ENCODE measurements at places on chromosomes 2 and 18.

DNA sequence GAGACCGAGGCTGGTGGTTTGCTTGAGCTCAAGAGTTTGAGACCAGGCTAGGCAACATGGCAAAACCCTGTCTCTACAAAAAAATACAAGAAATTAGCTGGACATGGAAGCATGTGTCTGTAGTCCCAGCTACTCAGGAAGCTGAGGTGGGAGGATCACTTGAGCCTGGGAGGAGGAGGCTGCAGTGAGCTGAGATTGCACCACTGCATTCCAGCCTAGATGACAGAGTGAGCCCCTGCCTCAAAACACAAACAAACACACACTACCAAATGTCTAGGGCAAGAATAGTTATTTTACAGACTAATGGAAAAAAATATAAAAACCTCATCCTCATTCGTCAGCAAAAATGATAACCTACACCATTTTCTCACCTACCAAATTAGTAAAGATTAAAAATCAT lies 15.3 kb downstream of the BUB1 start:
- no peak for DNase-seq

GRCh38 chr18:12531749-12532148 lies 124.0 kb downstream of the PRELID3A start:
- no peak for DNase-seq

GRCh38 chr2:3539836-3540235 lies 18.3 kb downstream of the RNASEH1 start:
- no peak for DNase-seq

DNA sequence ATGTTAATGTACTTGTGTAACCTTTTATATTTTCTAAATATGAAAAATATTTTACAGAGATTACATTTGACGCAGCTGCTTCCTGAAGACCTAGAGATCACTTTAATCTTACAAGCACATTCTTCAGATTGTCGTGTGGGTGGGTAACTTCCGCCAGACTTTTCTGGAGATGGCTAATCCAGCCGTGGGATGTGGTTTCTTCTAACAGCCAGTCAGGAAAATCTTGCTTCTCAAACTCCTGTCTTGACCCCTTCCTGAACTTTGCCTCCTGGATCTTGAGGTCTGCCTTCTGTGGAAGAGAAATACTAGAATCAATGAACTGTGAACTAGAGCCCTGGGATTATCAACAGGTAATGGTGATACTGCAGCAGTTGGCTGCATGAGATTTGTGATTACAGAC lies 401.6 kb upstream of the TNP1 start:
- DNase-seq = no peak

GRCh38 chr2:111708476-111709180 lies 175.4 kb downstream of the ANAPC1 start:
- DNase-seq = no peak

GRCh38 chr2:18976168-18976961 lies 382.1 kb downstream of the OSR1 start:
- no peak for DNase-seq

DNA sequence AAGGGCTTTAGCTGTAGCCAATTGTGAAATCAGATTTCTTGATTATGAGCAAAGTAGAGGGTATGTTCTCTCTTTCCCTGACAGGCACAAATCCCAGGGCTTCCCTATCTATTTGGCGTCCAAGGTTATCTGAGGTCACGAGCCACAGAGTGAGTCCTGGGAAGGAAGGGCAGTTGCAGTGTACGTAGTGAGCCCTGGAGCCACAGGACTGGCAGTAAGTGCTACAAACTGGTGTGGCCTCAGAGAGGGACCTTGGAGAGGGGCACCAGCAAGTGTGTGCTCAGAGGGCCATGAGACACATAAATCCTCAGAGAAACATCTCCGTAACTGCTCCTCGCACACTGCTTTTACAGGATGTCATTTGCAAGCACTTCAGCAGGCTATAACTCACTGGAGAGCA lies 115.5 kb upstream of the SH3BP4 start:
- DNase-seq = no peak

- DNase-seq = no peak
These were observed 295.2 kb downstream of the NDUFA10 start for GRCh38 chr2:239729681-239730566.

- no peak for DNase-seq
These were observed 797 bp downstream of the TTC32 start for GRCh38 chr2:19900931-19901441.

DNA sequence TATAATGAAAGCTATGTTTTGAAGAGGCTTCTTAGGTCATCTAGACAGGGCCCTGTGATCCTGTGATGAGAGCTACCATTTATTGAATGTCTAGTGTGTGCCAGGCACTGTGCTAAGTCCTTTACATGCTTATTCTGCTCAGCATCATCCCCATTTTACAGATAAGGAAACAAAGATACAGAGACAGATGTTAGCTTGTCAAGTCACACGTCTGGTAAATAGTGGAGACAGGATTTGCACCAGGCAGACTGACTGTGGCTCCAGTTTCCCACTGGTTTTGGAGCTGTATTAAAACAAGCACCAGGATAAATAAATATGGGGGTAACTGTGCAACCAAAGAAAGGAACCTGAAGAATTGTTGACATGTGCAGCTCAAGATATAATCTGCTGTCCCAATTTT lies 19.2 kb upstream of the EML6 start:
- no peak for DNase-seq

DNA sequence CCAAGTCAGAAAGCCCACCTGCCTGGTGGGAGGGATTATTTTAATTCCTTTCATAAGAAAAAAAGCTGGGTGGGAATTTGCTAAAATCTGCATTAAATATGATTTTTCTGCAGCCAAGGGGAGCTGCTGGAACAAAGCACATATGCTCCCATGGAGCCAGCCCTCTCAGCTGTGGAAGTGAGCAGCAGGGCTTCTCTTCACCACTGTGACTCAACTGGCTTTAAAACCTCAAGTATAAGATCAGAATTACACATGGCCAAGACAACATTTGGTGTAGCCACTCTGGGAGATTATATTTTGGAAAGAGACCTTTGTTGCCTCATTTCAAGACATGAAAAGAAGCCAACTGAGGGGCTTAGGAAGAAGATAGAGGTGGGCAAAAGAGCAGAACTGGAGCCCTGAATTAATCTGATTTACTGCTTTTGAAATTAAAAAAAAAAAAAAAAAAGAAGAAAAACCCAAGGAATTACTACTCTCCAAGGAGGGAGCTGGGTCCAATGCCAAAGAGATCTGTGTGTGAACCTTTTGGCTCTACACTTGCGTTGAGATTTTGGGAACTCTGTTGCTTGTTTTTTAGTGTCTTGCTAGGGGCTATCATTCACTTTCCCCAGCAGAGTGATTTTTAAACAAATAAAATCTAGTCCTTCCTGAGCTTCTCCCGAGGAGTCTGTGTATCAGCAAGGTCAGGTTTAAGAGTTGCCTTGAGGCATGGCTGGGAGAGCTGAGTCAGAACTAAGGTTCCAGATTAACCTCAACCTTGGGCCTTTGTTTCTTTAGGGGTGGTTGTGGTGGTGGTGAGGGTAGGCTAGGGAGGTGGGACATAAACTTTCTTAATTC lies 6.0 kb downstream of the LHCGR start:
- DNase-seq = no peak

- DNase-seq = no peak
These were observed 165.8 kb upstream of the TCF4 start for GRCh38 chr18:55753643-55754263.

DNA sequence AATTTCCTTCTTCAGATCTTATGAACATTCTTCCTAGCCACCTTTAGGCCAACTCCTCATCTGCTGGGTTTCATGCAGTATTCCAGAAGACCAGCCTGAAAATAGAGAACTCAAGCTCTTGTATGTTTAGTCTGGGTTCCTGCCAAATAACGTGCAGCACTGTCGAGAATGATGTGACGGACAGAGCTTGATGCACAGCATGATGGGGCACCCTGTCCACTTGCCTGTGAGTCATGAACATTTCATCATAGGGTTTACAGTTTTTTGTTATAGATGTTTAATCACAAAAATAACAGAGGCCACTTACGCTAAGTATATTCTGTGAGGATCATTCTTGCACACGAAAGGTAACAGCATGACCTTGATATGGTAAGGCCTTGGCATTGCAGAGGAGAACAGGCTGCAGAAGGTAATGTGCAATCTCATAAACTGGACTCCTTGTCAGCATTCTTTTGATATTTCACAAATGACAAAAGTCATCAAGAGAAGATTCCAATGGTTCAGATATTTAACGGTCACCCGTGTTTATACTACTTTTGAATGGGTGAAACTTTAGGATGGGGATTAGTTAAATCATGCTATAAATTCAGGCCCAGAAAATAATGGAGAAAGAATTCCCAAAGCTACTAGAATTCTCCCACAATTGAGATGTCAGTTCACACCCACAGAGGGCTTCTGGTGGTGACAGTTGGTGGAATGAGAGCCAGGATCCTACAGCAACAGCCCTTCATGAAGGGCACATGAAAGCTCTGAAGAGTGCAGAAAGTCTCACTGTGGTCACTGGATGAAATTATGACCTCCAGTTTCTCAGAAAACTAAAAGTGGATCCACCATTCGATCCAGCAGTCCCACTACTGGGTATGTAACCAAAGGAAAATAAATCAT lies 396.1 kb upstream of the RAB12 start:
- DNase-seq = no peak

DNA sequence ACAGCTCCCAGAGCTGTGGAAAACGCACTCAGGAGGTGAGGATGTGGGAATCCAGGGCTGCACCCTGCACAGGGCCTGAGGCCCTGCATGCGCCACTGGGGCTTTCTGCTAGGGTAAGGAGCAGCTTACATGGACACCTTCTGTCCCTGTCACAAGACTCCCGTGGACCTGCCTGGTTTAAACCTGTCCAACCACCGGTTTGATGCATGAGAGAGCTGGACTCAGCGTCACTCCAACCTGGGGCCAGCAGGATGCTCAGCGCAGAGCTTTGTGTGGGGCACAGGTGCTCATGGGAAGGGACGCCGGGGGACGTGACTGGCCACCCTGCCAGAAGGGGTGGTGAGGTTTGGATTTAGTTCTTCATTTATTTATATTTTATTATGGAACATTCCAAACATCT lies 24.2 kb downstream of the SNORC start:
- no peak for DNase-seq

DNA sequence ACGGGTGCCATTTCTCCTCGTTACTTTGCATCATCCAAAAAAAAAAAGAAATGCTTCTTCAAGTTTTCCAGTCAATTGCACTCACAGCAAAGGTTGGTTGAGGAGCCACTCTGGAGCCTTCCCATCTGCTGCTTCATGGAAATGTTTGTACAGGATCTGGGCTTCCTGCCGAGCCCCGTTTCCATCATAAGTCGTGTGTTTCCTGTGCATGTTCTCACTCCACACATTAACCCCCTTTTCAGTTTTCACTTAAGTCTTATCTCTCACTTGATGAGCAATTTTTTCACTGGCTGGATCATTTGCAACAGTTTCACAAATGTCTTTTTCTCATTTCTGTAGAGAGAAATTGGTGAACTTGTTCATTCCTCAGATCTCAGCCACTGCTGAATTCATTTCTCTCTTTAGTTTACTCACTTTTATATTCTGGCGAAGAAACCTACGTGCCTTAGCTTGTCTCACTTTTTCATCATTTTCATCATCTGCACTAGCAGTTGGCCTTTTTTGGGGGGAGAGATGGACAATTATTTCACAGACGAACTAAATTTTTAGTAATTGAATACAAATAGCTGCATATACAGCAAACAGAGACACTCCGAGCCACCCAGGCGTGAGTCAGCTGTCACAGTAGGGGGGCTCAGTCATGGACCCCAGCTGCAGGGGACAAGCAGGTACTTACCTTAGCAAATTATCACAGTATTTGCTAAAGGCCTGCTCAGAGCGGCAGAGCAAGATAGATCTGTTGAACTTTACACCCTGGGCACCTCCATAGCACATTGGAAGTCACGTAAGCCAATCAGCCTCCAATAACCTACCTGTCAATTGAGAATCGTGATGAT lies 750.8 kb upstream of the ID2 start:
- no peak for DNase-seq

DNA sequence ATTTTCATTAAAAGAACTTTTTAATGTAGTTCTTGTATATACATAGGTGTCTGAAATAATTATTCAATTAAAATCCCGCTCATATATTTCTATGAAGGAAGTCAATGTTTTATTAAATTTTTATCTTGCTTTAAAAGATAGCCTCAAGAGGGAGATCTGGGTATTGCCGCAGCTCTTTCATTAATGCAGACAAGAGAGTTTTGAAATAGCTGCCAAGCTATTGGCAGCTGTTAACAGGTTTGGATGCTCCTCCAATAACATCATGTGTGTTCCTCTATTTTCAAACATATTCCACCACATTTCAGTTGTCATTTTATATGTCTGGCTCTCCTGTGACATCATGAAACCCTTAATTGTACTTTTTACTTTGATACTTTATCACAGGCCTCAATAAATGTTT lies 12.9 kb upstream of the NT5C1B start:
- no peak for DNase-seq

GRCh38 chr2:46302005-46302695 lies 4.9 kb downstream of the EPAS1 start:
- no peak for DNase-seq

DNA sequence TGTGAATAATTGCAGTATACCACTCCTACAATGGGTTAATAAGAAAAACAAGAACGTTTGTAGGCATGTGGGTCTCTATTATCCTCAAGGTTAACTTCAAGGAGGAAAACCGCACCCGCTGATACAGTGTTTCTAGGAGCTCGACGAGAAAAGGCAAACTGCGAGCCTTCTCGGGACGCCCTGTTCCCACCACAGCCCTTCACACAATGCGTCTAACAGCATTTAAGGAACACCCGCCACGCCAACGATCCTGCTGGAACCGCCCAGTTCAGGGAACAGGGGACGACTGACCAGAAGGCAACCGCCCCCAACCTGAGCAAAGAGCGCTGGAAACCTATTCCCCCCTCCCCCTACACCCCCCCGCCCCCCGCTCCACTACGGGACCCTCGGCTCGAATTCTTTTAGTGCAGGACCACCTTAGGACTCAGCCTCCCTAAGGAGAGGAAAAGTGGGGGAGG lies 710 bp upstream of the TMSB10 start:
- no peak for DNase-seq

DNA sequence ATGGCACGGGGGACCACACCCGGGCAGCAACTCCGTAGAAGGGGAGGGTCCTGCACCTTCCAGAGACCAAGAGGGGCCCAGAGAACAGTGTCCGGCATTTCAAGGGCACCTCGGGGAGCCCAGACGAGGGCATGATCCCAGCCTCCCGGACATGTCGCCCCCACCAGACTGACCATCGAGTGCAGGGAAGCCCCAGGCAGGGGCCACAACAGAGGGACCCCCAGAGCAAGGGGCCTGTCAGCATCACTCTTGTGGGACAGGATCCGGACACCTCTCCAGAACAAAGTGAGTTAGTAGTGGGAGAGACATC lies 50.4 kb upstream of the CTDP1 start:
- DNase-seq = no peak

GRCh38 chr2:239273280-239274234 lies 127.3 kb downstream of the HDAC4 start:
- DNase-seq = peak; percentile 70
